ENCODE measurements at places on chromosomes 11 and 22.

DNA sequence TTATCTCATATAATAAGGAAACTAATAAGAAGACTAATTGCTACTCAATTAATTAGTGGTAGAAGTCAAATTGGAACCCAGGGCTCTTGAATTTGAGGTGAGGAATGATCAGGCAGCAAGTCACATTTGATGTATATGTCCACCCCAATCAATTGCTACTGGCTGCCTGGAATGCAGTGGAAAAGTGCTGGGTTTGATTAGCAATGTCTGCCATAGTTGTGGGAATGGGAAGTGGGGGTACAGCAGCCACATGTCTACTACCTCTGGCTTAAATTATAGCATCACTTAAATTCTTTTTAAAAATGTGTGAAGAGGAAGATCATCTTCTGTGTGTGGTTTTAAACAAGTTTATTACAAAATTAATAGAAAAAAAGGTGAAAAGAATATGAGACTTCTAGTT is 50.8 kb upstream of the NAV2 start:
- DNase-seq: no peak

GRCh38 chr11:72684236-72684912 is 10.2 kb upstream of the PDE2A start:
- peak; percentile 90 for DNase-seq

DNA sequence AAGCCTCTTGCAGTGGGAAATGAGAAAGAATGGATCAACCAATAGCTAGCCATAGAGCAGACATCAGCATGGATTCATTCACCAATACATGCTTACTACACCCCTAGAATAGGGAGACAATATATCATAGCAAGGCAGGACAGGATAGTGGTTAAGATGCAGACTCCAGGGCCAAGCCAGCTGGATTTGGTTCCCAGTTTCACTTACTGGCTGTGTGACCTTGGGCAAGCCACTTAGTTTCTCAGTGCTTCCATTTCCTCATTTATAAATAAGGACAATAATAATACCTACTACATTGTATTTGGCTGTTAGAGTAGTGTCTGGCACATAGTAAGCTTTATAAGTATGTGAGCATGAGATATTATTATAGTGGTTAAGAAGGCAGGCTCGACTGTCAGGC is 7.1 kb downstream of the DCHS1 start:
- DNase-seq: no peak

DNA sequence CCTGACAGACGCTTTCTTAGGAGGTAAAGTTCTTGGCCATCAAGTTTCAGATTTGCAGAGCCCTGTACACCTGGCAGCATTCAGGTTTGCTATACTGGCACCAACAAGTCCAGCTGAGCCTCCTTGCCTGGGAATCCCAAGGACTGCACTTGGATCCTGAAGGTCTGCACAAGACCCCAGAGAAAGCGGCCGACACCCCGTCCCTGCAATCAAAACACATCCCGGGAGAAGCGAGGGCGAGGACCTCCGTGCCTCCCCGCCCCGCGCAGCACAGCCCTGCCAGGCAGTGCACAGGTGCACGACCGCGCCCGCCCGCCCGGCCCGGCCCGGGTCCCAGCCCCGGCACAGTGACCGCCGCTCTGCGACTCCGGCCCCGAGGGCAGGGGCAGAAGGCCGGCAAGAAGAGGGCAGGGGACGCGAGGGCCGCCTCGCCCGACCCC is 559 bp downstream of the MRTFA start:
- no peak for DNase-seq

DNA sequence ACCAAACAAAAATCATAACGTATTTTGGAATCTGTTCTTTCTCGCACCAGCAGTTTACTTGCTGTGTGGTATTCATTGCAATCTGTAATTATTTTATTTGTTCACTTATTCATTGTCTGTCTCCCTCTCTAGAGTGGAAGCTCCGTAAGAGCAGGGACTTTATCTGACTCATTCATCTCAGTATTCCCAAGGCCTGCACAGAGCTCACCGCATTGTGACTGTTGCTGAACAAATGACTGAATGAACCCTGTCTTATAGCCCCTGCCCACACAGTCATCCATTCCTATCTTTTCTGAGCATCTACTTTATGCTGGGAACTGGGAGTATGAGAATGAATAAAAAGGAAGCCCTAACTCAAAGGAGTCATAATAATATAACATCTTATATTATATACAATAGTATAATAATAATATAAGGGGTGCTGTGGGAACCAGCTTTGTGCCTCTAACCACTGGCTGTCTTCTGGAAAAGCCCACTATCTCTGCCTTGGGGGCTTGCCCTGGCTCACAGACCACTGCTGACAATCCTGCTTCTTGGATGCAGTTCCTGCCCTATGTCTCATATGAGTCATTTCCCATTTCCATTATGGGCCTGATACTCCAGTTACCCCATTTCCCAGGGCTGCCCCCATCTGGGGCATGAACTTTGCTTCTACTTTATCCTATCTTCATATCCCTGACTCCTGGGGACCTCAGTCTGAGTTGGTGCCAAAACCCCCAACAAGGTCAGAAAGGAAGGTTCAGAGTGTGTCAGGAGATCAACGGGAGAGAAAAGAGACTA is 11.0 kb downstream of the XRRA1 start:
- no peak for DNase-seq

DNA sequence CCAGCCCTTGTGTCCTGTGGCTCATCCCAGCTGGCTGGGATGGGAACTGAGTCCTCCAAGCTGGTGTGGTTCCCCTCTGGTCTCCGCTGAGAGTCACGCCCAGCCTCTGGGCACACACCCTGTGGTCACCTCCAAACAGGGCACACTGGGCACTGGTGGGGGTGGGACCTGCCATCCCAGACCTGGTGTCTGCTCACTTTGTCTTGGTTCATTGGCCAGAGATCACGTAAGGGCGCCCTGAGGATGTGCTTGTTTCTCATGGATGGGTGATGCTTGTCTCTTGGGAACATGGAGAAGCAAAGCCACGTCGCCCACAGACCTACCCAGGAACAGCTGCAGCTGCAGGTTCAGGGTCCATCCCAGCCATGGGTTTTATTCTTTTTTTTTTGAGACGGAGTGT is 43.1 kb downstream of the LRP5 start:
- no peak for DNase-seq

DNA sequence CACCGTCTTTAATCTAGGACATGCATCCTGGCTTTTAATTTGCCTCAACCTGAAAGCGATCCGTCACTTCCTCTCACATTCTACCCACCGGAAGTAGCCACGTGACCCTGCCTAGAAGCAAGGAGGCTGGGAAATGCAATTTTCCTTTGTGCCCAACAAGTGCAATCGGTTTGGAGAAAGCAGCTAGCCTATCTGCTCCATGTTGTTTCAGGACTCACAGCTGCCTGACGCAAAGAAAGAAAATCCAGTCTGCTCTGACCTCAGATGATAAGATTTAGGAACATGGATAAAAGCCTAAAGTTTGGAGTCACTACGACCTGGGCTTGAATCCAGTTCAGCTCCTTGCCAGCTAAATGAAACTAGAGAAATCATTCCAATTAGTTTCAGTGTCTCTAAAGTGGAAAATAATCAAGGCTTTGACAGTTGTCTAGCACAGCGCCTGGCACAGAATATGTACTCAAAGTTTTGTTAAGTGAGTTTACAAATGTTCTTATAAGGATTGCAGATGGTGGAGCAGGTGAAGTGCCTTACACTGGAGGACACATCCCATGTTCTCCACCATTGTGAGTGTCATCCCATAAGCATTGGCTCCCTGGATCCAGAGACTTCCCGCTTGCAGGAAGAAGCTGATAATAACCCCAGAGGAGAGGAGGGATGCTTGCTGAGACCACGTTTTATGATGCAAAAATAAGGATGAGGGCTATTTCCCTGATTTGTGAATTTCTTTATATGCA is 553.7 kb downstream of the MN1 start:
- no peak for DNase-seq

DNA sequence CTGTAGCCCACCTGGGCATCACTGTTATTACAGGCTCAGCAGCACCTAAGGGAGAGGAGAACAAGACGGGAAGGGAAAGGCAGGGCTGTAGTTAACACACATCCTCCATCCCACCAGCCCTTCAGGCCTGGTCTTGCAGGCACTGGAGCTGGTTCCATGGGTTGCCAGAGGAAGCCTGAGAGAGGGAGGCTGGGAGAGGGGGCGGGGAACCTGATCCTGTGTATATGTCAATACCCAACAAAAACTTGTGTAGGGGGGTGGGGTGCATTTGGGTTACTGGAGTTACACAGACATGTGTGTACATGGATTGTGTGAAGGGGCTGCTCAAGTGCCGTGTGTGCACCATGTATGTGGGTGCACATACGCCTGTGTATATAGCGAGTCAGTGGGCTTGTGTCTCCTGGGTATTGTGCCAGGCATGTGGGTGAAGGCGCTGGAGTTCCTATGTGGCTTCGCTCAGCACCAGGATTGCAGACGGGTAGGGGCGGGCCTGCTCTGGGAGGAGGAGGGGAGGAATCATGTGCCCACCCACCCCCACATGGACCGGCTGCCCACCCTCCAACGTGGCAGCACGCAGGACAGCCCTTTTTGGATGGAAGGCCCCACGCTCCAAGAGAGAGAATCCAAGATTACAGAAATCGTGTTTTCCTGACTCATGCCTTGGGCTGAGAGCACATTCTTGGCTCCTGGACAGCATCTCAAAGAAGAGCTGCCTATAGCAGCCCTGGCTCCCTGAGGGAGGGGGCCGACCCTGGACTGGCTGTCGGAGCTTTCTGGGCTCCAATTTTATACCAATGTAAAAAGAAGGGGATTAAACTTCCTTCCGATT is 4.2 kb upstream of the SERPINH1 start:
- DNase-seq: no peak

- DNase-seq: peak; percentile 78
Measured at GRCh38 chr11:19772480-19772879, 59.8 kb downstream of the NAV2 start.

GRCh38 chr11:3001496-3001895 is 9.4 kb upstream of the NAP1L4 start:
- no peak for DNase-seq

DNA sequence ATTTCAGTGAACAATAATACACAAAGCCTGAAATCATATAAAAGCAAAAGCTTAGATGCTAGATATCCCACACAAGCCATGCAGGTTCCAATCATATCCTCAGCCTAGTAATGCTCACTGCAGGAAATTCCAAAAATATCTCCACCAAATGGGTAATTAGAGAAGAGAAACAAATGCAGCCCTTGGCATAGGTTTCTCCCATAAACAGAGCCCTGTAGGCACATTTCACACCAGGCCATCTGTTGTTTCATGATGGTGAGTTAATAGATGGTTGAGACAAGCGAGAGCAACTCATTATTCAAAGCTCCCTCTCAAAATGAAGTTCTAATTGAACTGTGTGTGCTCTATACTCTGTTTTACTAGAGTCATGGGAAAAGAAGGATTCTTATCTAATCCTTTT is 154.6 kb upstream of the TRPC6 start:
- DNase-seq: no peak

GRCh38 chr11:37612146-37612545 is 1014.1 kb upstream of the RAG2 start:
- DNase-seq: no peak

GRCh38 chr11:24348908-24349307 is 147.9 kb upstream of the LUZP2 start:
- no peak for DNase-seq

- DNase-seq: peak; percentile 31
Measured at GRCh38 chr11:45489281-45489905, 176.0 kb downstream of the CHST1 start.
